NCI-H1105 treated with DMSO at 0.1 percent for 48 hours (cell line): ENCODE measurements at places on chromosomes 13 and 19.
A peak's percentile ranks its signal among the peaks of the same experiment; 100 is the strongest.

GRCh38 chr13:50444726-50445125, 398.8 kb downstream of the DLEU7 start:
- no peak for DNase-seq

DNA sequence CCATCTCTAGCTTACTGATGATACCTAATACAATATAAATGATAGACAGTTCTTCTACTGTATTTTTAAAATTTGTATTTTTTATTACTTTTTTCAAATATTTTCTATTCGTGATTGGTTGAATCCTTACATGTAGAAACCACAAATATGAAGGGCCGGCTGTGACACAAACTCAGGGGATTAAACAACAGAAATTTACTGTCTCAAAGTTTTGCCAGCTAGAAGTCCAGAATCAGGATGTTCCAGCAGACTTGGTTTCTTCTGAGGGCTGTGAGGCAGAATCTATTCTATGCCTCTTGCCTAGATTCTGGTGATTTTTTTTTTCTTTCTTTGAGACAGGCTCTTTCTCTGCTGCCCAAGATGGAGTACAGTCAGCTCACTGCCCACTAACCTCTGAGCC, 13.8 kb downstream of the FPR1 start:
- DNase-seq = no peak

- no peak for DNase-seq
Measured at GRCh38 chr19:48512504-48513288, 1.1 kb upstream of the LMTK3 start.

- DNase-seq = no peak
Measured at GRCh38 chr19:12764698-12765097, 10.7 kb downstream of the HOOK2 start.

DNA sequence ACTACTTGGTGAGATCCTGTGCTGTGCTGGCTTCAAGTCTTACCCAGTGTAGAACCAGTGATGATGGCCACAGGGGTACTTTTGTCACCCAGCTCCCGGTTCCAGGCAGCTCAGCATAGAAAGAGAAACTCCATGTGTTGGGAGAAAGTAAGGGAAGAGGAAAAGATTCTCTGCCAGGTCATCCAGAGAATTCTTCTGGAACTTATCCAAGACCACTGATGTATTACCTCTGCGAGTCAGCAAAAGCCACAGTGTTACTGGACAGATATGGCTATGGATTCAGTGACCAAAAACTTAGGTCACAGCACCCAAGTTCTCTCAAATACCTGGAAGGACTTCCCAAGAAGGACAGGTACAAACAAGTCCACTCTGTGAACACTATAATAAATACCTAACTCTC, 399.5 kb upstream of the MIR17HG start:
- no peak for DNase-seq

DNA sequence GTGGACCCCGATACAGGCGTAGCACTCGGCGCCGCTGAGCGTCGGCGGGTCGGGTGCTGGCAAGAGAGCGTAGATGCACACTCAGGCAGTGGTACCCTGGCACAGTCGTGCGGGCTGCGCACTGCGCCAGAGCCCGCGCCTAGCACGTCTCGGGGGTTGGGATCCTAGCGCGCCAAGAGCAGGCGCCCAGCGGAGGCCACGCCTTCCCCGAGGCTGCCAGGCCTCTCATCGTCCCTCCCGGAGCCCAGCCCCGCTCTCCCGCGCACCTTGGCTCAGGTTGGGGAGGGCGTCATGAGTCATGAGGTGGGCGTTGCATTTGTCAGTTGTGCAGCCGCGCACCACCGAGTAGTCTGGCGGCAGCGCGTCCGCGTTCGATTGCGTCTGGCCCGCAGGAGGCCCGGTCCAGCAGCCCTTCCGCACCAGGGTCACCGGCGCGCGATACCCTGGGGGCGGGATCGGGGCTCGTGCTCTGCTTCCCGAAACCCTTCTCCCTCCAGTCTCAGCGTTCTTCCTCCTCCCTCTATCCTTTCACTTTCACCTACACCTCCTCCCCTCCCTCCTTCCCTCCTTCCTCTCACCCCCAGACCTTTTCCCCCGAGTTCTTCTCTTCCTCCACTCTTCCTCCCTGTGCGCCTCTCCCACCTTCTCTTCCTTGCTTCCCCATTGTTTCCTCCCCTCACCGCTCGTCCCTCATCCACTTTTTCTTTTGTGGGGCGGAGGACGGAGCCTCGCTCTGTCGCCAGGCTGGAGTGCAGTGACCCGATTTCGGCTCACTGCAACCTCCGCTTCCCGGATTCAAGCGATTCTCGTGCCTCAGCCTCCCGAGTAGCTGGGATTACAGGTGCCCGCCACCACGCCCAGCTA, 3.5 kb downstream of the LYPD5 start:
- DNase-seq = no peak

DNA sequence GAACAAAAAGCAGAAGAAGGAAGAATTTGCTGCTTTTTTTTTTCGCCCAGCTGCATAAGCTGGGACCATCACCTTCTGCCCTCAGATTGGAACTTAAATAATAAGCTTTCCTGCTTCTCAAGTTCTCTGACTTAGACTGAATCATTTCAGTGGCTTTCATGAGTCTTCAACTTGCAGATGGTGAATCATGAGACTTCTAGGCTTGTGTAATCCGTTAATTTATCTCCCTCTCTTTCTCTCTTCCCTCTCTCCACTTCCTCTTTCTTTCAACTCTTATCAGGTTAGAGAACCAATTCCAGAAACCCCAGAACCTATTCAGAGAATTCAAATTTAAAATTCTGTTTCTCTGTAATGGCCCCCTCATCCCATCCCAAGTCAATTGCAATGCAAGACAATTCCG, 1153.7 kb downstream of the PCDH9 start:
- DNase-seq = no peak

DNA sequence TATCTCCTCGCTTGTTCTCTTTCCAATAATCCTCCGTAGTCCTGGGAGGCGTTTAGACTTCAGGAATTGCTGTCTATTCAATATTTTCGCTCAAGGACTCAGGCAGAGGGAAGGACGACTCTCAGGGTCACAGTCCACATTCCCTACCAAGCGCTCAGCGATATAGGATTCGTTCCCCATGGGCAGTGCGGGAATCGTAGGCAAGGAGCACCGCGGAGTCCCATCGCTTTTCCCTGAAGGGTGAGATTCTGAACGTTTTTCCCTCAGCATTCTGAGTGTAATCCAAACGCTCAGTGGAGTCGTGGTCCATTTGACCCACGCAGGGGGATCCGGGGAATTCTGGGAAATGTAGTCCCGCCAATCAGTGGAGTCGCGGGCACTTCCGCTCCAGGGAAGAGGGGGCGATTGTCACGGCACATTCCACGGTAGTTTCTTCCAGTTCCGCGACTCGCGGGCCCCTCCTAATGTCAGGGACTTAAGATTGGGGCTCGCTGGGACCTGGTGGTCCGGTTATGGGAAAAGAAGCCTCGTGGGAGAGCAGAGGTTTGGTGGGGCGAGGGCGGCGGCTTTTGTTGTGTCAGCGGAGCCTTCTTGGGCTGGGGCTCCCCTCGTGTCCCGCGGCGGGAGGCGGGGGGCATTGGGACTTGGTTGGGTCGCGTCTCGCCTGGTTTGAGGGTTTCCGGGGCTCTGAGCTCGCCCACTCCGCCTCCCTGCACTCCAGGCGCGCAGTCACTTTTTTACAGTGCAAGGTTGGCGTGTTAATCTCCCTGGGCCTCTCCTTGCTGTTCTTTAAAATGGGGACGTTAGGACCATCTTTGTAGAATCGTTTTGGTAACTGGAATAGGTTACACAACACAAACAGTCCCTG, at the start of gene ZNF234:
ZNF234 (plus strand) TSS at position 364 of the 868 bp plus-strand sequence. CDS start 3,079 bp downstream, outside the sequence.
- no peak for DNase-seq

DNA sequence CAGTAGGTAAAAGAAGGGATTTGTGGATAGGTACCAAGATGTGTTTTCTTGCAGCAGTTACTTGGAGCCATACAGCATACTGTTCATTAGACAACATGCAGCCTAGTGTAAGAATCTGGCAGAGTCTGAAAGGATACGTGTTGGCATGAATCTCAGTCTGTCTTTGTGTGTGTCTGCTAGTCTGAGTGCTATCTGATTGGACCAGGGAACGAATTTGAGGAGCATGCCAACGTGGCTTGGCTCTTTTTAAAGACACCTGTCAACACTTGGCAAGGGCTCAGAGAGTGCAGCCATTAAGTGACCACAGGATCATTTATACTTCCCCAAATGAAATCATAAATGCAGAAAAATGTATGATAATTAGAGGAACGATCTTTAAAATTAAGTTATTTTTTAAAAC, 27.6 kb upstream of the ATXN8OS start:
- peak; percentile 12 for DNase-seq

- no peak for DNase-seq
Measured at GRCh38 chr13:40969169-40969901, 49.8 kb downstream of the ELF1 start.

DNA sequence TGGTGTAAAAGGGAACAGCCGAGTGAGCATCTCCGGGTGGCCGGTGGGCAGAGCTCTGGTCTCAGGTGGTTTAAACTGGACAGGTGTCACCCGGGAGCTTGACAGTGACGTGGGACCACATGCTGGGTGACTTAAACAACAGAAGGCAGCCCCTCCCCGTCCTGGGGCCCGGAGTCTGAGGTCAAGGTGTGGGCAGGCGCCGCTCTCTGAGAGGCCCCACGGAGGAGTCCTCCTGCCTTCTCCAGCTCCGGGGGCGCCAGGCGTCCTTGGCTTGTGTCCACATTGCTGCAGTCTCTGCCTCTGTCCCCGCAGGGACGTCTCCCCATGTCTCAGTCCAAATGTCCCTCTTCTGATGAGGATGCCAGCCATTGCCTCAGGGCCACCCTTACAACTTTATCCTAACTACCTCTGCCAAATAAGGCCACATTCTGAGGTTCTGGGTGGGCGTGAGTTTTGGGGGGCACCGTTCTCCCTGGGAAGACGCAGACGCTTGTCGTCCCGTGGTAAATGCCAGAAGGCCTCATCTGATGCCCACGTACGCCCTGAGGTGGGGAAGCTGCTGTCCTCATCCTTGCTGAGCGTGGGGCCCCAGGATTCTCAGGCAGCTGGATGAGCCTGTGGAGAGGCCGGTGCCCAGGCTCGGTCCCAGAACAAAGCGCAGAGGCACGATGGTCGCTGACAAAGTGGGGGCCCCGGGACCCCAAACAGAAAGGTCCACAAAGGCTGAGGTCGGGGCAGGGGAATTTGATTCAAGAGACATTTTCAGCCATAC, 12.9 kb downstream of the GZMM start:
- no peak for DNase-seq

GRCh38 chr13:23610966-23611491, 40.8 kb downstream of the TNFRSF19 start:
- no peak for DNase-seq

GRCh38 chr19:56637976-56638555, 4.9 kb upstream of the SMIM17 start:
- no peak for DNase-seq

DNA sequence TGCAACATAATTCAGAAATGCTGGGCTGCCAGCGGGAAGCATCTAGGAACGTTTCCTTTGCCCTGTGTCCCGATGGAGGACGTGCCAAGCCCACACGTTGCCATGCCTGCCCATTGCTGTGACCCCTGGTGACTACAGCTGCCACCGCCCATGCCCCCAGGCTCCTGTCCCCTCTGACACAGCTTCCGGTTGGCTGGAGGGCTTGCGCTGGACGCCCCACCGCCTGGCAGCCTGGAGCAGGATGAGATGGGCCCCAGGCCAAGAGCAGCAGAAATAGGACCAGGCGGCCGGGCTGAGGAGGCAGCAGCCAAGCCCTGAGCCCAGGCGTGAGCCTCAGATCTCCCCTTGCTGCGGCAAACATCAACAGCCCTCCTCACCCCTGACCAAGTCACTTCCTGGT, 125.9 kb downstream of the COL4A2 start:
- no peak for DNase-seq

DNA sequence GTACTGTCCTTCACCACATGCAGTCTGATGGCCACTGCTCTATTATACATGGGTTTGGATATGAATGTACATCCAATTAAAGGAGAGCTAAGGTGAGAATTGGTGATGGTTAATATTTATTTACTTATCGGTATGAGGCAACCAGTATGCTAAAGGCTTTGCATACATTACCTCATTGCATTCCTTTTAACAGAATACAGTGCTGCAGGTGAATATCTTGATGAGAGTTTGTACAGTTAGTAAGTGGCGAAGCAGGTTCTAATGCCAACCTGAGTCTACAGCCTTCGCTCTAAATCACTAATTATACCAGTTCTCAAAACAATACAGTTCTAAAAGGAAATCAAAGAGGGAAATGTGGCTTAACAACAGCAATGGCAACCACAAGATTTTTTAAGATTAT, 284.1 kb downstream of the ITGBL1 start:
- no peak for DNase-seq

GRCh38 chr13:48233889-48234488, 983 bp downstream of the ITM2B start:
- DNase-seq = no peak

DNA sequence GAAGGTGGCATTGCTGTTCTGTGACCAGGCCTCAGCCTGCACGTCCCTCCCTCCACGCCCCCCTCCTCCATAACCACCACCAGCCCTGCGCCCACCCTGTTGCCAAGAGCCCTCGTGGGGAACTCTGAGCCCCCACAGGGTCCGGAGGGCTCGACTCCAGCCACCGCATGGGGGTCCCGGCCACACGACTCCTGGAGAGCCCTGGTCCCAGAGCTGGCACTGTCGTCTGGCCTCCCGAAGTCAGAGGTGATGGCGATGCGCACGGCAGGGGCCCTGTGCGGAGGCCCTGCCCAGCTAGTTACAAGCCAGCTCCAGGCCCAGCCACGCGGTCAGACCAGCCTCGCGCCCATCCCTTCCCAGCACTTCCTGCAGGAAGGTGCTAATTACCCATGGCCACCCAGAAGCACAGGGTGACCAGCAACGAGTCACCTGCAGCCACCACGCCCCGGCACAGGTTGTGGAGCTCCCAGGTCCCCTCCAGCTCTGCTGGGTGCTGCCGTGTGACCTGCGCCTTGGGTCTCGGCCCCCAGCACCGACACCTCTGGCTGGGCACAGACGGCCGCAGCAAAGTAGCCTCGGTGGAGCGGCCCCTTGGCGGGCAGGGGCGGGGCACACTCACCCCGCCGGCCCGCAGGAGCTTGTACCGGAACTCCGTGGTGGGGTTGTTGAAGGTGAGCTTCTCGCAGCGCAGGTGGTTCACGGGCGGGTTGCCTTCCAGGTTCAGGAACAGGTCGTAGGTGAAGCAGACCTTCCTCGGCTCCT, 49.6 kb downstream of the MLLT1 start:
- no peak for DNase-seq

- no peak for DNase-seq
Measured at GRCh38 chr19:47404334-47405196, 14.8 kb downstream of the MEIS3 start.

GRCh38 chr13:110914081-110914330, 863 bp downstream of the ANKRD10 start:
- no peak for DNase-seq
